ENCODE measurements at places on chromosomes 3 and 15. TPM values are rescaled to one million over a fixed set of nuclear protein-coding genes. Genes with fewer than 3 reads are reported as not detected.

Gene UBAP1L
- 0.53 TPM for total RNA-seq

Gene RTP1
- under 0.01 TPM for total RNA-seq

Gene STRIT1
- not detected for total RNA-seq

Gene LMAN1L
- total RNA-seq = not detected

Gene ATP1B3
- 87.3 TPM for total RNA-seq

Gene ADIPOQ
- not detected for total RNA-seq

Gene ANKRD63
- total RNA-seq = not detected

Gene IMPG2
- total RNA-seq = 0.23 TPM

Gene SERPINI2
- total RNA-seq = not detected

Gene PTPRG
- total RNA-seq = 50.7 TPM

Gene RBM5
- total RNA-seq = 864 TPM

Gene THBS1
- 3,043 TPM for total RNA-seq

Gene TLR9
- total RNA-seq = not detected

Gene XYLB
- total RNA-seq = 2.3 TPM

Gene PIGBOS1
- 5.6 TPM for total RNA-seq

Gene AADAC
- total RNA-seq = 1.8 TPM

Gene SLC22A14
- 0.23 TPM for total RNA-seq

Gene TGM5
- total RNA-seq = not detected

Gene LRRC3B
- not detected for total RNA-seq

Gene LRTM1
- total RNA-seq = not detected

Gene TRPM1
- not detected for total RNA-seq

Gene SGO1
- 1.7 TPM for total RNA-seq

Gene CYP1A2
- not detected for total RNA-seq

Gene REC114
- not detected for total RNA-seq

Gene MYL3
- 0.08 TPM for total RNA-seq

Gene FRMD4B
- total RNA-seq = 3.2 TPM

Gene COMMD4
- total RNA-seq = 26.2 TPM

Gene DOCK3
- 0.12 TPM for total RNA-seq

Gene MORC1
- total RNA-seq = not detected

Gene PFN2
- total RNA-seq = 198 TPM

Gene IL17RD
- total RNA-seq = 2.7 TPM

Gene EPHB3
- total RNA-seq = 9.4 TPM

Gene MPI
- 62.5 TPM for total RNA-seq

Gene XCR1
- 0.23 TPM for total RNA-seq

Gene TMEM212
- not detected for total RNA-seq

Gene RAD54L2
- total RNA-seq = 10.6 TPM

Gene SNX22
- 0.23 TPM for total RNA-seq

Gene SNTN
- total RNA-seq = not detected

Gene INKA1
- 5.7 TPM for total RNA-seq

Gene OCA2
- not detected for total RNA-seq

Gene NEDD4
- total RNA-seq = 13.5 TPM

Gene TEX55
- total RNA-seq = not detected

Gene CAMK2N2
- 0.12 TPM for total RNA-seq

Gene ST3GAL6
- total RNA-seq = 3.0 TPM

Gene BNC1
- 0.47 TPM for total RNA-seq

Gene CCR3
- 0.94 TPM for total RNA-seq

Gene EXD1
- not detected for total RNA-seq

Gene C3orf49
- not detected for total RNA-seq

Gene ASB14
- total RNA-seq = not detected

Gene CCDC39
- not detected for total RNA-seq

Gene POPDC2
- 0.15 TPM for total RNA-seq

Gene HAPLN3
- 6.7 TPM for total RNA-seq

Gene GOLGA6A
- not detected for total RNA-seq

Gene KIF15
- 3.5 TPM for total RNA-seq
